ENCODE measurements at places on chromosomes 2 and 18.

GRCh38 chr18:79600596-79600995, 79.0 kb upstream of the CTDP1 start:
- no peak for DNase-seq

DNA sequence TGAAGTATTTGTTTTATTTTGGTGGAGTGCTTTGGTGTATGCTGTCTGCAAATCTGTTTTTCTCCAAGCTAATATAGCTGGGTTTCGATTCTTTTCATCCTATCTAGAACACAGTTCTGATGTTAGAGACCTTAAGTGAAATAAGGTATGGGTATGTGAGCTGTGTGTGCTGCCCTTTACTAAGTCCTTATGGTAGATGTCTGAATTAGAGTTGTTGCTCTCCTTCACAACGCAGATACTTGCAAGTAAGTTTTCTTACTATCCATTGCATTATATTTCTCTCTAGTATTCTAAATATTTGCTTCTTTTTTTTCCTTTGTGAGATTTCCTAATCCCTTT, 38.6 kb downstream of the AGFG1 start:
- DNase-seq, result no peak

DNA sequence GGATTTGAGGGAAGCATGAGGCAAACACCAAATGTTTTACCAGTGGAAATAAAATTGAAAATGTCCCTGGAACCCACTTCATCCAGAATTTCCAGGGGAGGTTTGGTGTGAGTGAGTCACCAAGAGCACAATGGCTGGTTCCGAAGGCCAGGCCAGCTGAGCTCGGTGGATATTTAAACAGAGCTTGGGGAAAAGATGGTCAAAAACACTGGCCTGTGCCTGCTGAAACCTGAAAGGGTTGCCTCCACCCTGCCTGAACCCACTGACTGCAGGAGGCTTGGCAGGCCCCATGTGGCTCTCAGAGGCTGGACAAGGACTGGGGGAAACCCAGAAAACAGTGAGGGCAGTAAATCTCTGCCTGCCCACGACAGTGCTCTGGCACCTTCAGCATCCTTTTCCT, 93.9 kb downstream of the TTC32 start:
- DNase-seq, result no peak

DNA sequence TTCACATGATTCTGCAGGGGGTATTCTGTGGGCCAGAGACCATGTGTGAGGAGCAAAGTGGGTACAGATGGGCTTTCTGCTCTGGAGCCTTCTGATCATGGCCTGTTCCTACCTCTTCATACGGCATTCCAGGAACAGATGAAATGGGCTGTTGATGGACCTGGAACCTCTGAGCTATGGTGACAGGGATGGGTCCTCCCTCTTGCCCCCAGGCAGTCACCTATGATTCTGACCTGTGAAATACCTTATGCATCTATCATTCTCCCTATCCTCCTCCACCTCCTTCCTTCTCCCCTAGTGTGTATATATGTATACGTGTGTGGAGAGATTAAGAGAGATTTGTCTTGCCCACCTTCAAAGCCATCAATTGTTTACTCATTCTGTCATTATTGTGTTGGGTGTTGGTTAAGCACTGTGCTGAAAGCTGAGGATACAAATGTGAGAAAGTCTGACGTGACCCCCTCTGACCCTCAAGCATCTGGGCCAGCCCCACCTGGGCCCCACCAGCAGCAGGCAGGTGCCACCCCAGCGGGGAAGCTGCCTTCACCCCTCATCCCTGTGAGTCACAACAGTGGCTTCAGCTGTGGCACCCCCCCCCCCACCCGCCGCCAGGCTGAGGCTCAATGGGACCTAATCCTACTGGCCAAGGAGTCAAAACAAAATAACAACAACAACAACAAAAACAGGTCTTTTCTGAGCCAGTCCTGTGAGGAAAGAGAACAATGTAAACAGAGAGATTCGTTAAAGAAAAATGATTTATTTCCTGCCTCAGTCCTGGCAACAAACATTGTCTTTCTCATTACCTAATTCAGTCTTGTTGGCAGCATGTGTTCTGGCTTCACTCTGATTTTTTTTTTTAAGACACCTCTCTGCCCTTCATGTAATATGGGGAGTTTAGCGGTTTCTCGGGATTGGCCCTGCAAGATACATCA, 103.8 kb upstream of the CDC42EP3 start:
- no peak for DNase-seq

DNA sequence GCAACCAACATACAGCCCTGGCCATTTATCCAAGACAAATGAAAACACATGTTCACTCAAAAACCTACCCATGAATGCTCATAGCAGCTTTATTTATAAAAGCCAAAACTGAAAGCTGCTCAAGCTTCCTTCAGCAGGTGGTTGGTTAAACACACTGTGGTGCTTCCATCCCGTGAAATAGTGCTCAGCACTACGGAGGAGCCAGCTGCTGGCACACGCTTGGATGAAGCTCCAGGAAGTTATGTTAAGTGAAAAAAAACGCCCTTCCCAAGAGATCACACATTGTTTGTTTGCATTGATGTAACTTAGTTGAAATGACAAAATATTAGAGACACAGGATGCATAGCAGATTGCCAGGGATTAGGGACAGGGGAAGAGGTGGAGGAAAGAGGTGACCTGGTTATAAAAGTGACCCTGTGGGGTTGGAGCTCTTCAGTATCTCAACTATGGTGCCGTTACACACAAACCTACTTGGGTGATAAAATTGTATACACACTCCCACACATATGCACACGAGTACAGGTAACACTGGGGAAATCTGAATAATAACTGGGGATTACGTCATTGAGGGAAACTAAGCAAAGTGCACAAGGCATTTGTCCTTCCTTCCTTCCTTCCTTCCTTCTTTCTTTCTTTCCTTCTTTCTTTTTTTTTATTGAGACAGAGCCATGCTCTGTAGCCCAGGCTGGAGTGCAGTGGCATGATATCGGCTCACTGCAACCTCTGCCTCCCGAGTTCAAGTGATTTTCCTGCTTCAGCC, 6.2 kb upstream of the ALPG start:
- no peak for DNase-seq

DNA sequence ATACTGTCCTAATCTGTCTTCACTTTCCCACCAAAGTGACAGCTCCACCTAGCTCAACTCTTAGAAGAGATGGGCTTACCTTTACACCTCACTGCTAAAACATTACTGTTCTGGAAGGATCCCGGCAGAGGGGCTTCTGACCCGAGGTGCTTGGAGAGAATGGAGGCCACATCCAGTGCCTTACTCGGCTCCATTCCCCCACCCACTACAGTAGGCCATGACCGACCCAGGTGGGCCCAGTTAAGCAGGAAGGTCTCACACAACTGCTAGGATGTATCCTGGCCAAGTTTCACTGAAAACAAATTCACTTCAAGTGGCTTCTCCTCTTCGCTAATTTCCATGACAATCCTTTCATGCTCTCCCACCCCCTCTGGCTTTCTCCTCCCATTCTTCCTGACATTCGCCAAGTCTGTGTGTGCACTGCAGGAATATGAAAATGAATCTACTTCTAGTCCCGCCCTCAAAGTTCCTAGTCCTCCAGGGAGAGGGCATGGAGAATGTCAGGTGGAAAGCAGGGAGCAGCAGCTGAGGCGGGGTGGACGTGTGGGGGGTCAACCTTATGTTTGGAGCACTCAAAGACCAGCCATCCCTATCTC, 11.8 kb downstream of the WIPF1 start:
- no peak for DNase-seq

- no peak for DNase-seq
Measured at GRCh38 chr18:69684789-69685188, 262.9 kb downstream of the CD226 start.

DNA sequence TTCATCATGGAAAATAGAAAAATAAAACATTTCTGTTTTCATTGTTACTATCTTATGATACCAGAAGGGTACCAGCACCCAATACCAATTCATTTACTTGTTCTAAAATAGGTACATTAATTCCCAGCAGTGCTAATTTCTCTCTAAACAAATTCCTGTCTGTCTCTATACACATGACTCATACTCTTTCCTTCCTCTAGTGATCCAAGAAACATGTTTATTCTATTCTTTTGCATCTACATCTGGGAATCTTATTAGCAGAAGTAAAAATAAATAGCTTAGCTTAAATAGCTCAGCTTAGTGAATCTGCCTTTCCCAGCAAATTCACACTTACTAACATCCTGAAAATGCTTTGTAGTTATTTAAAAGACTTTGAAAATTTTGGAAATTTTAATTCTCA, 84.5 kb upstream of the MAPRE2 start:
- no peak for DNase-seq

DNA sequence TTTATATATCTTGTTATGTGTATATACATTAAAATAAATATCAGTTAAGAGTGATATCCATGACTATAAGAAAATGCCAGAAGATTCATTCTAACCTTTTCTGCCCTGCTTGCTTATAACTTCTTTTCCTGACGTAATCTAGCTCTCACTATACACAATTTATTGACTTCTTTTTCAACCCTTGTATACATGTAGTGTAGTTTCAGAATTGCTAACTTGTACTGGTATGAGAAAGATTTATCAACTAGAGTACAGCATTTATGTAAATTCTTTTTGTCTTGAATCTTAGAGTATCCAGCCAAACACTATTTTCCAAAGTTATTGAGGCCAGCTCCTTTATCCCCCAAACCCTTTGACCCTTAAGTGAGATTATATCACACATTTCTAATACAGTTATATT, 798.0 kb upstream of the RAB6C start:
- no peak for DNase-seq

GRCh38 chr18:45463451-45463850, 151.8 kb upstream of the SLC14A2 start:
- no peak for DNase-seq

DNA sequence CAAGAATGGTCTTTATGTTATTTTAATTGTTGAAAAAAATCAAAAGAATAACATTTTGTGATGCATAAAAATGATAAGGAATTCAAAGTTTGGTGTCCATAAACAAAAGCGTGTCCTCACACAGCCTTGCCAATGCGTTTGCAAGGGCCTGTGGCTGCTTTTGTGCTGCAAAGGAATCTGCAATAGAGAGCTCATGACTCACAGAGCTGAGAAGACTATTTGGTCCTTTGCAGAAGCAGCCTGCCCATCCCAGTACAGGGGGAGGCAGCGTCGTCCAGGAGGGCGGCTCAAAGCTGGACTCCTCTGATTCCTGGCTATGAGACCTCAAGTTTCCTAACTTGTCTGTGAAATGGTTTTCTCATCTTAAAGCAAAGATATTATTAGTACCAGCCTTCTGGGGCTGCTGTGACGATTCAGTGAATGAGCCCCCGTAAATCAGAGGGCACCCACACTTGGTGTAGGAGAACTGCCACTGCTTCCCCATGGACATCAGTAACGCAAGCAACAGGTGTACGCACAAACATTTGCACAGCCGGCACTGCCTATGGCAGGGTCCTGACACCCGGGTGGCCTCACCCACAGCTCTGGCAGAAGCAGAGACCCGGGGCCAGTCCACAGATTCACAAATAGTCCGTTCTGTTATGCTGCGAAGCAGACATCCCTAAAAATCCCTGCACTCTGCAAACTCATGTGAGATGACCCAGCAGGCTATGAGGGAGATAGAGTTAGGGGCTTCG, 70.6 kb upstream of the ASAP2 start:
- DNase-seq, result no peak

DNA sequence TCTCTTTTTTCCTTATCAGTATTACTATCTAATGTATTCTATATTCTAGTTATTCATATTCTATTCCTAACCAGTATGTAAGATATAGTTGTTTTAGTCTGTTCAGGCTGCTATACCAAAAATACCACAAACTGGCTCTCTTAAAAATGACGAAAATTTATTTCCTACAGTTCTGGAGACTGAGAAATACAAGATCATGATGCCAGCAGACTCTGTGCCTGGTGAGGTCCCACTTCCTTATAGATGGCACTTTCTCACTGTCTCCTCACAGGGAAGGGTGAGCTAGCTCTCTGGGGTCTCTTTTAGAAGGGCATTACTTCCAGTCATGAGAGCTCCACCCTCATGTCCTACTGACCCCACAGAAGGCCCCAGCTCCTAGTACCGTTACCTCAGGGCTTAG, 4.8 kb upstream of the ARHGAP15 start:
- no peak for DNase-seq

DNA sequence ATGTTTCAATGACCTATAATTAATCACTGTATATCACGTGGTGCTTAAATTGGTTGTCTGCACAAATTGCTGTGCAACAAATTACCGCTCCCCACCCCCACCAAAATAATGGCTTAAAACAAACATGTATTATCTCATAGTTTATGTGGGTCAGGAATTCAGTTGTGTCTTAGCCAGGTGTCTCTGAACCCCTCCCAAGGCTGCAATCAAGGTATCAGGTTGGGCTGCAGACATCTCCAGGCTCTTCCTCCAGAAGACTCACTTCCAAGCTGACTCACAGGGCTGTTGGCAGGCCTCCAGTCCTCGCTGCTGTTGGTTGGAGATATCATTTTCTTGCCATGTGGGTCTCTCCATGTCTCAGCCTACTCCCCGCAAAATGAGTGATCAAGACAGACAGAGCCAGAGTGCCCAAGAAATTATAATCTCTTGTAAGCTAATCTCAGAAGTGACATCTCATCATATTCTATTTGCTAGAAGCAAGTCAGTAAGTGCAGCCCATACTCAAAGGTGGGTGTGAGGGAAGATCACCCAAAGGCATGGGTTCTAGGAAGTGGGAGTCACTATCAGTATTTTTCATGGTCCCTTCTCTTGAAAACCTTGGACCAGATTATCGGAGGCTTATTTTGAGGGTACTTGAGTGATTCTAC, 38.4 kb downstream of the SPC25 start:
- DNase-seq, result no peak

DNA sequence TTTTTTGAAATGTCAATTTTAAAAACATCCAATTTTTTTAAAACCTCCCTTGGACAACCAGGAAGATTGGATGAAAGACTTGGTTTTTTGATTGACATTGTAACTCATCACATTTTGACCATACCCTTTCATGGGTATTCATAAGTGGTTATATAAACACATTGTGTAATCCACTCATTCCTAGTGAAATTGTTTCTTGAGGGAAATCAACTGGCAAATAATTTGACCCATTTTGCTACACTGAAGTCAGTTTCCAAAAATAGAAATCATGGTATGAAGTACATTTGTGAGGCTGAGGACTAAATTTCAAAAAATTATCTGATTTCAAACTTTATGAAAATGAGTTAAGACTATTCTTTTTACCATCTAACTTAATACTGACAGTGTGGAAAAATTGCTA, 31.5 kb downstream of the FBXO48 start:
- DNase-seq, result no peak

DNA sequence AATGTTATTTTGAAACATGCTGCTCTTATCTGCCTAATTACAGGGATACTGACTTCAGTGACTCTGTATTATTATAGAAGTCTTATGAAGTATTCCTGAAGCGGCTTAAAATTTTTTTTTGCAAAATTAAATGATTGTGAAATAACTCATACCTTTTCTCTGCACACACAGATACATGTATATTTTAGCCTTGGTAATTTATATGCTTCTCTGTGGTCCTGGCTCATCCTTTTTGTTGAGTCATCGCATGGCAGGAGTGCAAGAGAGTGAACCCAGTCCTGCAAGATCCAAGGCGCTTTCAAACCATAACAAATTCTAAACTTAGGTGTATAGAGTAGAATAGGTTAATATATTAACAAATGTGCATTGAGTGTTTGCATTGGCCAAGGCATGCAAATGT, 8.6 kb downstream of the CCNT2 start:
- DNase-seq, result no peak

- DNase-seq, result no peak
Measured at GRCh38 chr2:72008608-72009007, 139.1 kb downstream of the CYP26B1 start.

Measured in stimulated activated CD8-positive, alpha-beta memory T cell treated with anti-CD3 and anti-CD28 coated beads, Interleukin-12 subunit alpha, Interleukin-12 subunit beta, amount 100 ng/mL, for 4 hours (primary cell).